ENCODE measurements at places on chromosomes 3 and 15.

DNA sequence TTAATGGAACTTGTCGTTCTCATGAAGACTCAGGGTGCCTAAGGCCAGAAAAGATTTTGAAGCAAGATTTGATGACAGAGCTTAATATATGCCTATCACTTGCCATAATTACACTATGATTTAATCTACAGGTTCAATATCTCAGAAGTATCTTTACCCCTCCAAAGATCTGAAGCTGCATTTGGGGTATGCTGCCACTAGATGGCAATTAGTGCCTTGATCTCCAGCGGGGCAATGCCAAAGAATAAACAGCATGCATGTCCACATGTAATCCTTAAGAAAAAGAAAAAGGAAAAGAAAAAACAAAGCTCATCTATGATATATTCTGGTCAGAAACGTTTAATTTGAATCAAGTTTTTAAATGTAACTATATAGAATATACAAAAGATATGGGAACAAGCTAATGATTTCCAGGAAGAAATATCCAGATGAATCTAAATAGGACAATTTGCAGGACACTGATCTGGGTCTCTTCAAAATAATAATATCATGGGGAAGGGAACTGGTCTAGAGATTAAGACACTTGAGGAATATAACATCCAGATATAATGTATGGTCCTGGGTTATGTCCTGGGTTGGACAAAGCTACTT is 55.0 kb upstream of the SOX14 start:
- peak; percentile 71 for DNase-seq

GRCh38 chr3:10945683-10946287 is 46.8 kb upstream of the SLC6A1 start:
- peak; percentile 90 for DNase-seq

DNA sequence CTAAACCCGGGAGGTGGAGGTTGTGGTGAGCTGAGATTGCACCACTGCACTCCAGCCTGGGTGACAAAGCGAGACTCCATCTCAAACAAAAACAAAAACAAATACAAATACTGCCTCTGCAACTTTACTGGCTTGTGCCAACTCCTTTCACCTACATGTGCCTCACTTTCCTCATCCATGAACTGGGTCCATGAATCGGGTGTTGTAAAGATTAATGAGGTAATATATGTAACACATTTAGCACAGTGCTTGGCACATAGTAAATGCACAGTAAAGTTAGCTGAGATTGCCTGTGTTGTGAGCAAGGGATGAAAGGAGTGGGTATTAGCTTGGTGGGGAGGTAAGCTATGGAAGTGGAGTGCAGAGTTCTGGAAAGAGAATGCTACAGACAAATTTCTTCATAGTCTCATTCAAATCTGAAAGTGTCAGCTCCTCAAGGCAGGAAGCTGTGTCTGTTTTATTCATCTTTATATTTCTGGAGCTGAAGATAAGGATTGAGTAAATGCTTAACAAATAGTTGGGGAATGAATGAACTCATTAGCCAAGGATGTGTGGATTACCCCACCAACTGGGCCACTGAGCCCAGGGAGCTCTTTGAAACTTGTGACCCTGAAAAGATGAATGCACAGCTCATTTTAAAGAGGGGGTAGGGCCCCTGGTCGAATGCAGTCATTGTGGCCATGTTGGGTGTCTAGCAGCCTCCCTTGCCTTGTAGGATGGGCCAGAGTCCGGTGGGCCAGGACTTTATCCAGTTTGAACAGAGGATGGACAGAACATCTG is 7.7 kb upstream of the CDCP1 start:
- DNase-seq: no peak

GRCh38 chr3:42732196-42732828 is 29.7 kb upstream of the HHATL start:
- DNase-seq: no peak

GRCh38 chr15:96353416-96353929 is 23.0 kb downstream of the NR2F2 start:
- DNase-seq: peak; percentile 14

DNA sequence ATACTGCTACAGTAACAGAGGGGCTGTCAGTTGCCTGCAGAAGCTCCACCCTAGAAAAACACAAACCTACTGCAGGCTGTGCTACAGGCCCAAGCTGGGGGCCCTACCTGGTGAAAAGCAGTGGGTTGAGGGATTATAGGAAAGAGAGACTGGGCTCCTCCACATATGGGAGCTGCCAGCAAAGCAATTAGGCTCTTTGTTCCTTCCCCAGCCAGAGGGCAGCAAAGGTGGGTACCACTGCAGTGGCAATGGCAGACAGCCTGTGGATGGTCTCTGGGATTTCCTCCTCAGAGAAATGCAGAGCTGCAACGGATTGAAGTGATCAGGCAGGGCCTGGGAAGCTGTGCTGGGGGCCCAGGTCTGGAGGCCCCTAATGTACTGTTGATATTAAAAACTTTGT is 19.1 kb upstream of the DNAAF4 start:
- DNase-seq: peak; percentile 25

GRCh38 chr3:107676469-107677309 is 153.9 kb downstream of the BBX start:
- peak; percentile 62 for DNase-seq

- no peak for DNase-seq
Observed at GRCh38 chr15:91263632-91264531, 163.8 kb downstream of the SV2B start.

DNA sequence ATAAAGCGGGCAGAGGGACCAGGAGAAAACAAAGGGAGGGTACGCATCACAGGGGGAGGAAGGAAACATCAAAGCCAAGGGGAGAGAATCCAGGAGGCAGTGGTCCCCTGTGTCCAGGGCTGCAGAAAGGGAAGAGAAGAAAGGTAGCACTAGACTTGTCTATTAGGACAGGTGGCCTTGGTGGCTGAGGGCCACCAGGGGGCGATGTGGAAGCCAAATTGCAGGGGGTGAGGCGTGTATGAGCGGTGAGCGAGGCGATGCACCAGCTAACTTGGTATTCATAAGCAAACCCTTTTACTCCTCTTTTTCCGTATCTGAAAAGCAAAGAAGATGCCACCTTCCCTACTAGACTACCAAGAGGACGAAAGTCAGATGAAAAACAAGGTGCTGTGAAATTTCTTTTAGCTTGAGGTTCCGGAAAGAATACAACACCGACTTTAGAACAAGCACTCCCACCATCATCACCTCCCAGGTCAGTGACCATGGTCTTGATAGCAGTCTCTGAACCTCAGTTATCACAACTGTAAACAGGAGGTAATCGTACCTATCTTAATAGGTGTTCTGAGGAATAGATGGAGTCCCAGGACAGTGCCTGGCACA is 654.4 kb upstream of the ADAMTS9 start:
- DNase-seq: peak; percentile 91

- no peak for DNase-seq
Observed at GRCh38 chr15:69390575-69390974, 23.6 kb upstream of the KIF23 start.

DNA sequence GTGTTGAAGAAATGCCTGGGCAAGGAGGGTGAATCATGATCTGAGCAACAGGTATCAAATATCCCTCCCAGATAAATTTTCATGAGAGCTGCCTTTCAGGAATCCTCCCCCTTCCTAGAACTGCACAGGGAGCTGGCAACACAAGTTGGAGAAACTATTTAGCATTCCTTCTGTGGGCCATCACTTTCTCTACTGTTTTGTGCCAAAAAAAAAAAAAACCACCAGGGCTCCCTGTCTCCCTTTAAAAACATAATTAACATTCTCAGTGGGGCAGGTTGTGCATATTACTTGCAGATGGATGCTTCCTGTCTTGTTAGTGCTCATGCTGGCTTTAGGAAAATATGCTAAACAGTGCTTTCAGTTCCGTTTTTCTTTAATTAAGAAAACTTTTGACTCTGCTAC is 234.9 kb upstream of the LMCD1 start:
- DNase-seq: peak; percentile 17

- no peak for DNase-seq
Observed at GRCh38 chr3:87436781-87437543, 160.6 kb upstream of the POU1F1 start.

DNA sequence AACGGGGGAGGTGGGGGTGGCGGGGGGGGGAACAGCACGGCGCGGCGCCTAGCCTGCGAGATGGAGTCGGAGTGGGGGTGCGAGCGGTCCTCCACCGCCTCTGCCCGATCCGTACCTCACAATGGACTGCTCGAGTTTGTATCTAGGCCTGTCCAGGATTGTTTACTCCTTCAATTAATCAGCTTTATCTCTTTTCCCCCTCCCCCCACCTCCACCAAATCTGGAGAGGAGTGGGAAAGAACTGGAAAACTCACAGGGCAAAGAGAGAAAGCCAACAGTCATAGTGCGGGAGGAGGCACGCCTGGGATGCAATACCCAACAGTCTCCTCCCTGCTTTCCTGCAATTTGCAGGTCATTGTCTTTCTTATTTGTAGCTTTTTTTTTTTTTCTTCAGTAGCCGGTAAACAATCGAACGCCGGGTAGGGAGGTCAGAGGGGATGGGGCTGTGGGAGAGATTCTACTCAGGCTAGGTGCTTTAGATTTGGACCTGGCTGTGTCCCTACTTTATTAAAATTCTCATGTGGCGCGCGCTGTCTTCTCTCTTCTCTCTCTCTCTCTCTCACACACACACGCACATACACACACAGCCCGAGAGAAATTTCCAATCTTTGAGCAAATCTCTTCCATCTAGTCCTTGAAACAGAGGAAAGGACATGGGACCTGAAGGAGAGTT is 6.9 kb upstream of the MEIS2 start:
- peak; percentile 75 for DNase-seq

- no peak for DNase-seq
Observed at GRCh38 chr15:44414001-44414400, 13.4 kb upstream of the CTDSPL2 start.

- DNase-seq: no peak
Observed at GRCh38 chr3:108180194-108180593, 42.0 kb downstream of the IFT57 start.

DNA sequence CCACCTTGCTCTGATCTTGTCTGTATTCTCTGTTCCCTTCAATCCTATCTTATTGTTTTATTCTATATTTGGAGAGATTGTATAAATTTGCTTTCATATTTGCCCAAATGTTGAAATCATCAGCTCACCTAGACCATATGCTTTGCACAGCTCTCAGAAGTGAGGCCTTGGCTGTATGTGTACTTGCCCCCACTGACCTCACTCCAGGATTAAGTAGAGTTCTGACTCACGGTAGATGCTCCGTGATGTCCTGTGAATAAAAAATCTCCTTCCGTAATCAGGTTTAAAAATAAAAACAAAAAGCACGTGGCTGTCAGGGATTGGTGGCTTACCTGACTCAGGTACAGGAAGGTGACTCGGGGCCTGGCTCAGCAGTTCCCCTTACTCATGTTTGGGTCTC is 162.2 kb downstream of the RYR3 start:
- no peak for DNase-seq

DNA sequence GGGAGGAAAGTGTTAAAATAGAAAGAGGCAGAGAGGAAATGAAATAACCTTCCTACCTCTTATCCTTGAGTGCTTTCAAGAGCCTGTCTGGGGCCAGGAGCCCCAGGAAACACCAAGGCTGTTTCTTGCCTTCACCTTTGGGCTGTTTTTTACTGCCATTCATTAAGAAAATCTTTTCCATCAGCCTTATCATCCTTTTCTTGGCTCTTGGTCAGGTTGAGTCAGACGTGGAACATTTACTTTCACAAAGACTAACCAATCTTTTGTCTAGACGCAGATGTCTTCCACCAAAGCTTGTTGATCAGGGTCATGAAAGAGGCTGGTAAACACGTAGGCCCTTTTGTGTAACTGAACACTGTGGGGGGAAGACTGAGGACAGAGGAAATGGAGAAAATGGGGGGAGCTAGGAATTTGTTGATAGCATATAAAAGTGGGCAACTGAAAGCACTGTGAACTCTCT is 151.0 kb upstream of the THBS1 start:
- no peak for DNase-seq

GRCh38 chr3:98793971-98794370 is 30.8 kb downstream of the ST3GAL6 start:
- no peak for DNase-seq

DNA sequence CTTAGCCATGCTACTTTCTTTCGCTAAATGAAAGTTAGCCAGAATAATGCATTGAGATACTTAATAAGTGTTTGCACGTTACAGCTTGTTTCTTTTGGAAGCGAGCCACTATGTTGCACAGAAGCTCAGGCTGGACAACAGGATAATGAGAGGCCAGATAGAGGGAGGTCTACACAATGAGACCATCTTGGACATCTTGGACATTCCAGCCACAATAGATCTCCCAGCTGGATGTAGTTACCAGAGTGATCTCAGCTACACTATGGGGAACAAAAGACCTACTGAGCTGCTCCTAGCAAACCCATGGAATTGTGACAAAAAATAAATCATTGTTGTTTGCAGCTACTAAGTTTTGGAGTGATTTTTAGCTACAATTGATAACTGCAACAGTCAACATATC is 540.1 kb upstream of the SEMA6D start:
- DNase-seq: no peak

GRCh38 chr3:143442814-143443447 is 323.4 kb downstream of the CHST2 start:
- DNase-seq: no peak

DNA sequence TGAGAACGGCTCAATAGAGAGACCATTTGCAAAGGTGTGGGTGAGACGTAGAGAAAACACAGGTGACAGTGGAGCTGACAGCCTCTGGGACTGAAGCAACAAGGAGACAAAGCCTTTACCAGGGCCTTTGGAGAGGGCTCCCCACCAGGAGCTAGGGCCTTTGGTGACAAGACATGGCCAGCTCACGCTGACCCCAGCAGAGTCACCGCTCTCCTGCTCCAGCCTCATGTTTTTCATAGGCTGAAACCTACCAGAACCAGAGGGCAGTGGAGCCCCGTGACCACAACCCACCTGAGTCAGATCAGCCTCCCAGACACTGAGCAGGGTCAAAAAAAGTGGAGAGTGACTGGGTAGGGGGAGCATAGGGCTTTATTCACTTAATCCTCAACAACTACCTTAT is 214.7 kb downstream of the SHQ1 start:
- no peak for DNase-seq

- DNase-seq: no peak
Observed at GRCh38 chr3:3109407-3110298, 521 bp downstream of the IL5RA start.

- peak; percentile 74 for DNase-seq
Observed at GRCh38 chr3:170419557-170420087, 954 bp downstream of the CLDN11 start.

- DNase-seq: no peak
Observed at GRCh38 chr3:11721479-11721878, 77.8 kb upstream of the VGLL4 start.

DNA sequence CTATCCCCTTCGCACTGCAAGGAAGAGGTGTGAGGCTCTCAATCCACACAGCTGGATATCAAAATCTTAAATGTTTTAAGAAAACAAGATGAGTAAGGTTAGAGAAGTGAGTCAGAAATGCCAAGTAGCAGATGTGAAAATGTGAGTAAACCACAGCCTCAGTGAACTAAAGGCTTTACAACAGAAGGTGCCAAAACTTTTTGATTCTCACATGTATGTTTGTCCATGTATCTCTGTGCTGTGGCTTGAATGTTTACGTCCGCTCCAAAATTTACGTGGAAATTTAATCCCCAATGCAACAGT is 126.8 kb upstream of the PFN2 start:
- no peak for DNase-seq

GRCh38 chr15:57221134-57221533 is 155.2 kb upstream of the CGNL1 start:
- no peak for DNase-seq

- no peak for DNase-seq
Observed at GRCh38 chr15:76866008-76866407, 39.1 kb downstream of the SCAPER start.
